Activated T-helper 1 cell treated with anti-CD3 and anti-CD28 coated beads, Interleukin-12 subunit alpha, Interleukin-12 subunit beta, Interleukin-2, Interleukin-4 antibody, amounts not matched to agents 30 ng/mL and 10 ng/mL and 1 ng/mL, durations not matched to agents 14 hours and 24 hours and 36 hours (primary cell): ENCODE measurements at places on chromosomes 2 and 18. TPM values are rescaled to one million over a fixed set of nuclear protein-coding genes. Genes with fewer than 3 reads are reported as not detected.

GRCh38 chr18:45081566-45082181, 401.0 kb downstream of the SETBP1 start:
- H3K27ac ChIP-seq, result no peak overlapping the region
- peaks cover 4% of the 10 kb centered on the region for H3K27me3 ChIP-seq
- no peak overlapping the region for H3K4me3 ChIP-seq
- no peaks in the 10 kb centered on the region for H3K36me3 ChIP-seq
- no peak for DNase-seq
- no peaks in the 10 kb centered on the region for H3K4me1 ChIP-seq

DNA sequence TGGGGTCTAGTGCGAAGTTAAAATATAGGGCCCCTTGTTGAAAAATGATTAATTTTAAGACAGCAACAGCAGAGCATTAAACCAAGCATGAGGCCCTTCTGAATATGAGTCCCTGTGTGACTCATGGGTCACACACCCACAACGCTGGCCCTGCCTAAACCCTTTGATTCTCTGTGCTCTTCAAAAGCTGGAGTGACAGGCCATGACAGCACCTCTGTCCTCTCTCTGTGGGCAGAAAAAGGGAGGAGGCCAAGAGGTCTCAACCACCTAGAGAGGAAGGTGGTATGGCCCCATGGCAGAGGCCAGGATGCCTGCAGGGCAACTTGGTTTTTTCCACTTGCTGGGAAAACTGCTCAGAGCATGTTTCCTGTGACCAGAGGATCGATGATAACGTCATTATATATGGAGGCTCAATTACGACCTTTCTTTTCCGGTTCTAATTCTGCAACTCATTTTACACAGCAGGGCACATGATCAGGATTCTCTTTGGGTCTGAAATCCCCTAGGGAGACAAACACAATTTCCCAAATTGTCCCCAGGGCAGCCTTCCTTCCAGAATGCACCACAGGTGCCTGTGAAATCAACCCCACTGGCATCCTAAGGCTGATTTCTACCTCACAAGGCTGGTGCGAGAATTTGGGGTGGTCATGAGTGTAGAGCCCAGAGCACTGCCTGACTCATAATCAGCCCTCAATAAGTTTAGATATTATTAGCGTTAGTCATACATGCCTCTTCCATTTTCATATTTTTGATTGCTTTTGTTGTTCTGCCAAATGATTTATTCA, 102.0 kb upstream of the PPP1CB start:
- peaks cover 48% of the 10 kb centered on the region for H3K4me1 ChIP-seq
- H3K36me3 ChIP-seq, result no peaks in the 10 kb centered on the region
- H3K4me3 ChIP-seq, result no peak overlapping the region

GRCh38 chr2:224156436-224156835, 117.3 kb upstream of the SERPINE2 start:
- no peak overlapping the region for H3K27ac ChIP-seq
- no peak overlapping the region for H3K4me3 ChIP-seq
- no peaks in the 10 kb centered on the region for H3K4me1 ChIP-seq
- no peak for DNase-seq
- H3K36me3 ChIP-seq, result no peaks in the 10 kb centered on the region

- peaks cover 67% of the 10 kb centered on the region for H3K27me3 ChIP-seq
- H3K27ac ChIP-seq, result no peak overlapping the region
- H3K36me3 ChIP-seq, result peaks cover 1% of the 10 kb centered on the region
- no peak overlapping the region for H3K4me3 ChIP-seq
Observed at GRCh38 chr18:5893956-5894610, 1.2 kb downstream of the TMEM200C start.

Gene CD8B2
- 0.37 and 0.54 TPM in 2 replicates for total RNA-seq

Gene TCF23
- total RNA-seq, result not detected in 2 replicates

Gene CDCA7
- 112 and 115 TPM in 2 replicates for total RNA-seq
